Breast epithelium (tissue), 4 donors: ENCODE measurements at places on chromosomes 3 and 15. TPM values are rescaled to one million over a fixed set of nuclear protein-coding genes. Genes with fewer than 3 reads are reported as not detected.

Gene KNG1
- total RNA-seq, result not detected

Gene TERC
- total RNA-seq, result 194 TPM

GRCh38 chr15:92638291-92638708, 17.3 kb downstream of the FAM174B start:
- H3K4me3 ChIP-seq, result no peak overlapping the region
- H3K4me1 ChIP-seq, result peaks cover 9% of the 10 kb centered on the region
- H3K36me3 ChIP-seq, result no peaks in the 10 kb centered on the region
- DNase-seq, result peak; percentile 51
- no peaks in the 10 kb centered on the region for H3K27me3 ChIP-seq

Gene VEPH1
- under 0.01 TPM for total RNA-seq
